ENCODE measurements at places on chromosomes 7 and 10. TPM values are rescaled to one million over a fixed set of nuclear protein-coding genes. Genes with fewer than 3 reads are reported as not detected.

DNA sequence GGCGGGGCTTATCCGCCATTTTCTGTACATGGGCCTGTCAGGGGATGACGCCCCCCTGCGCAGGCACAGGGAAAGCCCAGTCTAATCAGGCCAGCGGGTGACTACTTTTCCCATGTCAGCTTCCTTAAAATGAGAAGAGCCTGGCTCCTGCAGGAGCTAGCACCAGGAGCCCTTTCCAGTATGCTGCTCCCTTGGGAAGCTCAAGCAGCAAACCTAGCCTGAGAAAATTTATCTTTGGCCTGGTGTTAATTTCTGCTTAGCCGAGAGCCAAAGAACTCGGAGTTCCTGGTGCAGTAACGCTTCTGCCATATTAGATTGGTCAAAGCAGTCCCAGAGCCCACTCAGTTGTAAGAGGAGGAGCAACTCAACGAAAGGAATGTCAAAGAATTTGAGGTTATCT, 239.0 kb upstream of the PHYHIPL start:
- no peaks in the 10 kb centered on the region for H3K4me1 ChIP-seq
- no peak for DNase-seq
- H3K4me3 ChIP-seq: no peak overlapping the region
- H3K36me3 ChIP-seq: no peaks in the 10 kb centered on the region

DNA sequence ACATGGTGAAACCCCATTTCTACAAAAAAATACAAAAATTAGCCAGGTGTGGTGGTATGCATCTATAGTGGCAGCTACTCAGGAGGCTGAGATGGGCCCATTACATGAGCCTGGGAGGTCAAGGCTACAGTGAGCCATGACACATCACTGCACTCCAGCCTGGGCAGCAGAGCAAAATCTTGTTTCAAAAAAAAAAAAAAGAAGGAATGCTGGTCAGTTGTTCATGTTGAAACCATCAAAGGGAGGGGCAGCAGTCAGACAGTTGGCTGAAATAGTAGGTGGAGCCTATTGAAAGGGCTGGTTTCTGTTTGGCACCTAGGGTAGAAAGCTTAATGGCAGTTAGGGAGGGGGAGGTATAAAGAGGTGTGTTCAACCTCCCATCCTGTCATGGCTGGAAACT, 323.0 kb downstream of the GALNT17 start:
- H3K4me3 ChIP-seq: no peak overlapping the region
- no peaks in the 10 kb centered on the region for H3K4me1 ChIP-seq
- DNase-seq: no peak
- H3K27me3 ChIP-seq: no peaks in the 10 kb centered on the region

- H3K36me3 ChIP-seq: peaks cover 27% of the 10 kb centered on the region
- no peak for DNase-seq
- H3K4me1 ChIP-seq: no peaks in the 10 kb centered on the region
- H3K27me3 ChIP-seq: no peaks in the 10 kb centered on the region
- peak overlapping the region; percentile 66 for H3K27ac ChIP-seq
- no peak overlapping the region for H3K4me3 ChIP-seq
These were observed 11.4 kb downstream of the AKR1C3 start for GRCh38 chr10:5105626-5106025.

DNA sequence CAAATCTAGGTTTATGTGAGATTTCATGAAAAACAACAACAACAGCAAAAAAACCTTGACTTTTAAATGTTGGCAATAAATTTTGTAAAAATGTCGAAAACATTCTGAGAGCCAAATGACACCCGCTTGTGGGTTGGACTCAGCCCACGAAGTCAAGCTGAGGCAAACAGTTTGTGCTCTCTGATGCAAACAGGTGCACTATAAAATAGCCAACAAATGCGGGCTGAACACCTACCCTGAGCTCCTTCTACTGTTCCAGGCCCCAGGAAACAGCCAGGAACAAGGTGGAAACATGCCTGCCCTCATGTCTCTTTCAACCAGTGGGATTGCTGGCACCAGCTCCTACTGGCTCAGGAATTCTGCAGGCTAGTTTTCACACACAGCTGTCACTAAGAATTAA, 105.0 kb upstream of the ZNF716 start:
- no peaks in the 10 kb centered on the region for H3K27me3 ChIP-seq
- H3K36me3 ChIP-seq: no peaks in the 10 kb centered on the region
- peak overlapping the region; percentile 82 for H3K27ac ChIP-seq

- H3K36me3 ChIP-seq: no peaks in the 10 kb centered on the region
- H3K4me1 ChIP-seq: no peaks in the 10 kb centered on the region
- H3K27ac ChIP-seq: no peak overlapping the region
- H3K27me3 ChIP-seq: no peaks in the 10 kb centered on the region
These were observed 58.9 kb upstream of the NUPR2 start for GRCh38 chr7:56174875-56175760.

DNA sequence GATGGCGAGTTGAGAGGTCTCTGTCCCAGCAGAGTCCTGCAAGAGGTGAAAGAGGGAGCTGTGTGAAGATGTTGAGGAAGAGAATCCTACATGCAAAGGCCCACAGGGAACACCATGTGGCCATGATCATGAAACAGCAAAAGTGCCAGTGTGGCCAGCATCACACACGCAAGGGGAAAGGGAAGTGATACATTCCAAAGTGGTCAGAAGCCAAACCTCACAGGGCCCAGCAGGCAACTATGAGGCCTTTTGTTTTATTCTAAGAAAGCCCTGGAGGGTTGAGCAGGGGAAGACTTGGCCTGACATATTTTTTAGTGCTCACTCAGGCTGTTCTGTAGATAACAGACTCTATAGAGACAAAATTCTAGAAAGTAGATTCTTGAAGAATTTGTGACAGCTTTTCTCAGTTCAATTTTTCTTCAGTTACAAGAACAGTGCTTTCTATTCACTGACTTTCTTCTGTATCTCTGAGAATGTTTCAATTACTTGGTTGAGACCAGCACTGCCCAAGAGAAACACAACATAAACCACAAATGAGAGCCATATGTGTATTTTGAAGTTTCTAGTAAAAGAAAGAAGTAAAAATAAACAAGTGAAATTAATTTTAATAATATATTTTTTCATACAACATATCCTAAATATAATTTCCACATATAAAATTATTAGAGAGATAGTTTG, 82.3 kb downstream of the HTR7 start:
- no peak overlapping the region for H3K27ac ChIP-seq
- no peaks in the 10 kb centered on the region for H3K36me3 ChIP-seq
- H3K4me3 ChIP-seq: no peak overlapping the region
- no peak for DNase-seq

GRCh38 chr10:94989192-94989591, 50.7 kb downstream of the CYP2C9 start:
- DNase-seq: no peak
- peaks cover 1% of the 10 kb centered on the region for H3K36me3 ChIP-seq
- H3K27ac ChIP-seq: no peak overlapping the region
- no peaks in the 10 kb centered on the region for H3K27me3 ChIP-seq
- H3K4me1 ChIP-seq: peaks cover 2% of the 10 kb centered on the region

DNA sequence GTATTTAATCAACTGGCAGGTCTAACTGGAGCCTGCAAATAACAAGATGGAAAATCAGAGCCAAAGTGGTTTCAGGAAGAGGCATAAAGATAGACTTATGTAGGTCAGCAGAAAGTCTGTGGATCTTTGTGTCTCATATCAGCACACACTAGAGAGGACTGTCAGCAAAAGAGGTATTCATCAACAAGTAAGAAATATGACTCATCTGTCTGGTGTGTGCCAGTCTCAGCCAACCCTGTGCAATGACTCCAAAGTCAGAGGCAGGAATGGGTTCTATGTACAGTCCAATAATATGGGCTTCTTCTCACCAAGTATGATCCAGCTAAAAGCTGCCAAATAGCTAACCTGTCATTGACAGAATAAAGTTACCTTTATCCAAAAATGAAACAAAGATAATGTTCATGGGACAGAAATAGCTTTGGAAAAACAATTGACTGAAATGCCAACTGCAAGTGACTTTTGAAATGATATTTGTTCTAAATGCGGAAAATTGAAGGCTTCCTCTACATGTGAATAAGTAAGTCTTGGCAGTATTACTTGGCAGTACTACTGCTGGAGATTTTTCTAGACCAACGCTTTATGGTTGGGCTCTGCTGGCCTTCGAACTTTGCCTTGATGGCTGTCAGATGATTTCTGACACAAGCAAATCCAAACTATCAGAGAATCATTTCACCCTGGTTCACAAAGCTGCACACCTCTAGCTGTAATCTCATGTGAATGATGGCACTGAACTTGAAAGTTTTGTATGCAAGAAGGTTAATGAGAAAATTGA, 272.3 kb upstream of the SEMA3C start:
- H3K36me3 ChIP-seq: no peaks in the 10 kb centered on the region
- H3K4me3 ChIP-seq: no peak overlapping the region
- no peaks in the 10 kb centered on the region for H3K4me1 ChIP-seq

CLDN4 gene
- 0.37 TPM for total RNA-seq

- H3K4me1 ChIP-seq: peaks cover 3% of the 10 kb centered on the region
- no peaks in the 10 kb centered on the region for H3K27me3 ChIP-seq
- H3K27ac ChIP-seq: no peak overlapping the region
- peaks cover 28% of the 10 kb centered on the region for H3K36me3 ChIP-seq
- no peak for DNase-seq
These were observed 49.6 kb downstream of the SHH start for GRCh38 chr7:155762655-155763054.

GRCh38 chr7:130998993-130999602, 265.1 kb upstream of the KLF14 start:
- peaks cover 38% of the 10 kb centered on the region for H3K4me1 ChIP-seq
- no peak overlapping the region for H3K4me3 ChIP-seq
- H3K27ac ChIP-seq: no peak overlapping the region
- no peak for DNase-seq
- H3K36me3 ChIP-seq: no peaks in the 10 kb centered on the region

- H3K4me3 ChIP-seq: no peak overlapping the region
- no peaks in the 10 kb centered on the region for H3K4me1 ChIP-seq
- DNase-seq: no peak
- H3K36me3 ChIP-seq: no peaks in the 10 kb centered on the region
- H3K27ac ChIP-seq: no peak overlapping the region
- peaks cover 2% of the 10 kb centered on the region for H3K27me3 ChIP-seq
These were observed 202.8 kb downstream of the CREB5 start for GRCh38 chr7:28615091-28615490.

DNA sequence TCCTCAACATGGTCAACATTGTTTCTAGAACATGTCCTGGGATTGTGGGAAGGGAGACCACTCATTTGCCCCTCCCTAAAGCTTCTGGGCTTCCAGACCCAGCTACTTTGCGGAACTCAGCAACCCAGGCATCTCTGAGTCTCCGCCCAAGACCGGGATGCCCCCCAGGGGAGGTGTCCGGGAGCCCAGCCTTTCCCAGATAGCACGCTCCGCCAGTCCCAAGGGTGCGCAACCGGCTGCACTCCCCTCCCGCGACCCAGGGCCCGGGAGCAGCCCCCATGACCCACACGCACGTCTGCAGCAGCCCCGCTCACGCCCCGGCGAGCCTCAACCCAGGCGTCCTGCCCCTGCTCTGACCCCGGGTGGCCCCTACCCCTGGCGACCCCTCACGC, at the start of gene EPO:
EPO (plus strand) TSS at position 190 of the 392 bp plus-strand sequence. CDS start 513 bp downstream, outside the sequence.
- H3K36me3 ChIP-seq: no peaks in the 10 kb centered on the region
- peak within 1 kb of the TSS; percentile 32 for H3K4me3 ChIP-seq
- no peak for DNase-seq
- H3K27ac ChIP-seq: peak within 1 kb of the TSS; percentile 82
